ENCODE measurements at places on chromosomes 2 and 18.

GRCh38 chr2:42092084-42092996 is 44.5 kb downstream of the PKDCC start:
- no peak for DNase-seq

GRCh38 chr2:209459359-209459758 is 35.5 kb downstream of the MAP2 start:
- no peak for DNase-seq

GRCh38 chr2:29526587-29527586 is 394.5 kb downstream of the ALK start:
- no peak for DNase-seq

DNA sequence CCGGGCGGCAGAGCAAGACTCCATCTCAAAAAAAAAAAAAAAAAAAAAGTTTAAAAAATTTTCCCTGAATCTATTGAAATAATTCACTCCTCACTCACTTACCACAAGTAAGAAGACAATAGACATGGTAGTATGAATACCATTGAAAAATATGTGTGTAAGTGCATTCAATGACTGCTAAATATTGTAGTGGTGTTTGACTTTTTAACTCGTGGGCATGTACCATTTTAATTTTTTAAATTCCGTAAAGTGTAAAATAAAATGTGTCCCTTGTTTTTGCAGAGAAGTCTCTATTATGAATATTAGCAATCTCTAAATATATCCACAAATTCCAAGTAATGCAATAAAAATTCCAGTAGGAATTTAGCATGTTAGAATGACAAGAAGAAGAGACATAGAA is 134.1 kb downstream of the COPS8 start:
- no peak for DNase-seq

GRCh38 chr2:26189123-26189522 is 16.2 kb downstream of the GAREM2 start:
- DNase-seq = no peak

DNA sequence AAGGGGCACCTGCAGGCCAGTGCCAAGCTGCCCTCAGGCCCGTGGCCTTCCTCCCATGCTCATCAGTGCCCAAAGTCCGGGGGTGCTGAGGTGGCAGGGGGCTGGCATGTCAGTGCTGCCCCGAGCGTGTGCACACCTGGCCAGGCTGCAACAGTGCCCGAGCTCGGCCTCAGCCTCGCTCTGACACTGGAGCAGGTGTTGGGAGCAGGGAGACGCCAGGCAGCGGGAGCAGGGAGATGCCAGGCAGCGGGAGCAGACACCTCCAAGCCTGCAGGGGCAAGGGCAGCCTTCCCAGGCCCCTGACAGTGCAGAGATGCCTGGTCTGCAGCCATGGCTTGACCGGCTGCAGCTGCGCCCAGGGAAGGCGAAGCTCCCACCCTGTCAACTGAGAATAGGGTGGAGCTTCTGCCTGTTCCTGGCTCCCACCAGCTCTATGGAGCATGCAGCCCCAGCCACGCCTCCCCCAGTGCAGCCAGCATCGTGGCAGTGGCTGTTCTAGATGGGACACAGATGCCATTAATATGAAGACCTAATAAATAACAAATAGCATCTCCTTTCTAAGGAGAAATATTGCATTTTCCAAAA is 82.4 kb downstream of the DTNB start:
- no peak for DNase-seq

GRCh38 chr2:173472112-173472511 is 117.4 kb downstream of the CDCA7 start:
- DNase-seq = no peak

GRCh38 chr2:55120634-55121359 is 70.5 kb upstream of the RTN4 start:
- DNase-seq = no peak
